Transverse colon (tissue), 4 donors: ENCODE measurements at places on chromosomes 7 and 10. TPM values are rescaled to one million over a fixed set of nuclear protein-coding genes. Genes with fewer than 3 reads are reported as not detected.
A peak's percentile ranks its signal among the peaks of the same experiment; 100 is the strongest.

- H3K27me3 ChIP-seq, result peaks cover 93% of the 10 kb centered on the region
- H3K4me3 ChIP-seq, result peak overlapping the region; percentile 52
- H3K4me1 ChIP-seq, result peaks cover 18% of the 10 kb centered on the region
- H3K36me3 ChIP-seq, result no peaks in the 10 kb centered on the region
- no peak overlapping the region for H3K27ac ChIP-seq
These were observed 701 bp upstream of the GBX1 start for GRCh38 chr7:151168003-151168786.

GRCh38 chr10:117830787-117831212, 215.9 kb downstream of the RAB11FIP2 start:
- no peak overlapping the region for H3K4me3 ChIP-seq
- H3K27me3 ChIP-seq, result no peaks in the 10 kb centered on the region
- H3K4me1 ChIP-seq, result no peaks in the 10 kb centered on the region
- H3K27ac ChIP-seq, result no peak overlapping the region
- no peaks in the 10 kb centered on the region for H3K36me3 ChIP-seq

GRCh38 chr7:37537439-37537838, 88.8 kb upstream of the ELMO1 start:
- H3K27ac ChIP-seq, result no peak overlapping the region
- DNase-seq, result no peak
- H3K4me1 ChIP-seq, result no peaks in the 10 kb centered on the region
- H3K27me3 ChIP-seq, result no peaks in the 10 kb centered on the region
- H3K4me3 ChIP-seq, result no peak overlapping the region

DNA sequence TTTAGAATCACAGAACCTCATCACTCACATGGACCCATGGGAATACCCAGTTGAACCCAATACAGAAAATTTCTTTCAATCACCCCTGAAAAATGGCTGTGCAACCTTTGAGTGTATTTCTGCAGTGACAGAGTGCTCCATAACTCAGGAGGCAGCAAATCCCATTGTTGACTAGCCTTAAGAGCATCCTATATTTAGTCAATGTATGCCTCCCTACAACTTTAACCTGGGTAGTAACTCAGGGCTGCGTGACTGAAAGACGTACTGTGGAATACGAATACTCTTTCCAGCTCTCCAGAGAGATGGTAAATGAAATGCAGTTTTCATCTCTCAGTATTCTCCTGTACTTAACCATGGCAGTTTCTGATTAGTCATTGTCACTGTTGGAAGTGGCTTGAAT, 573.0 kb upstream of the POM121L12 start:
- no peaks in the 10 kb centered on the region for H3K36me3 ChIP-seq
- no peak for DNase-seq
- H3K27ac ChIP-seq, result no peak overlapping the region
- H3K4me3 ChIP-seq, result no peak overlapping the region
- no peaks in the 10 kb centered on the region for H3K4me1 ChIP-seq
- no peaks in the 10 kb centered on the region for H3K27me3 ChIP-seq

- H3K4me3 ChIP-seq, result no peak overlapping the region
- no peaks in the 10 kb centered on the region for H3K27me3 ChIP-seq
- peak; percentile 85 for DNase-seq
- H3K36me3 ChIP-seq, result peaks cover 5% of the 10 kb centered on the region
- no peaks in the 10 kb centered on the region for H3K4me1 ChIP-seq
- no peak overlapping the region for H3K27ac ChIP-seq
These were observed 45.6 kb upstream of the LRRC4 start for GRCh38 chr7:128076796-128077271.

DNA sequence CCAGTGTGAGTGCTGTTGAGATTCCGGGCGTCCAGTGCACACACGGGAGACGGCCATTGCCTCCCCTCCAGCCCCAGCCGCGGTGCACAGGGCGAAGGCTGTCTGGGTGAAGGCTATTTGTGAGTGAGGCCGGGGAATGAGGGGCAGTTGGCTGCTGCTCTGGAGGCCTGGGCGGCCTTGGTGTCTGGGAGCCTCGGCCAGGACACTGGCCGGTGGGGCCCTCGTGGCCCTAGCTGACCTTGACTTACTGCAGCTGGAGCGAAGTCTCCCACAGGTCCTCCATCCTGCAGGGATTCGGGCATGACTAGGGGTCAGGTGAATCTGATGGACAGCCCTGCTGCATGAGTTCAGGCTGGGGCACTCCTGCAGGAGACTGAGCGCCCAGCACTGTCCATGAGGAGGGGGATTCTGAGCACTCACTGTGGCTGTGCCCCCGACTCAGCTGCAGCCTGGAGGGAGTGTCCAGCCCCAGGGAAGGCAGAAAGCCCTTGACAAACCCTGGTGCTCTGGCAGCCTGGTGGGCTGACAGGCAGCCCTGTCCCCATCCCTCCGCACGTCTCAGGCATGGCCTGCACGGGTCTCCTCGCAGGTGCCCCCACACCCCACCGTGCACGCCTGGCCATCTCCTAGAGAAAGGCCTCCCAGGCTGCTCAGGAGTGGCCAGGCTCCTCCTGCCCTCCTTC, 52.7 kb upstream of the FAM20C start:
- H3K36me3 ChIP-seq, result no peaks in the 10 kb centered on the region
- no peak for DNase-seq
- H3K27me3 ChIP-seq, result no peaks in the 10 kb centered on the region
- peaks cover 10% of the 10 kb centered on the region for H3K4me1 ChIP-seq
- H3K4me3 ChIP-seq, result no peak overlapping the region

The LSM5 gene
- total RNA-seq, result not detected

GRCh38 chr10:27258838-27259812, 18.5 kb upstream of the ACBD5 start:
- H3K27me3 ChIP-seq, result peaks cover 54% of the 10 kb centered on the region
- H3K4me1 ChIP-seq, result no peaks in the 10 kb centered on the region
- H3K27ac ChIP-seq, result no peak overlapping the region
- no peaks in the 10 kb centered on the region for H3K36me3 ChIP-seq
- peak overlapping the region; percentile 37 for H3K4me3 ChIP-seq

The SFXN2 gene
- total RNA-seq, result 2.1 TPM

GRCh38 chr10:102316421-102316820, 71.1 kb downstream of the GBF1 start:
- H3K4me1 ChIP-seq, result no peaks in the 10 kb centered on the region
- no peaks in the 10 kb centered on the region for H3K27me3 ChIP-seq
- H3K27ac ChIP-seq, result no peak overlapping the region
- no peak overlapping the region for H3K4me3 ChIP-seq

DNA sequence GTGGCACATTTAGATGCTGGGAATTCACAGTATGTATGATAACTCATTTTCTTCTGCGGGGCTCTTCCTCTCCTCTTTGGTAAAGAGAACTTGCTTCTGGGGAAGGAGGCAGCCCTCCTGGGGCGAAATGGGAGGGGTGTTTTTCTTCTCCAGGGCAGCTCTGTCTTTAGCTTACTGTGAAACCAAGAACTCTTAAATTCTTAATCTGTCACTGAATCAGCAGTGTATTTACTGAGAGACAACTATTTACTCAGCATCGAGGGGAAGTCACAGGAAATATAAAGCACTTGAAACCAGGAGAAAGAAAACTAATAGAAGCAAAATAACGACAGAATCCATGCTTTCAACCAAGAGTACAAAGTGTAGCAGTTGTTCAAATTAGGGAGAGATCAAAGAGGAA, 158.2 kb upstream of the AGK start:
- no peak for DNase-seq
- H3K27me3 ChIP-seq, result no peaks in the 10 kb centered on the region
- no peaks in the 10 kb centered on the region for H3K36me3 ChIP-seq
- no peak overlapping the region for H3K4me3 ChIP-seq
- H3K4me1 ChIP-seq, result no peaks in the 10 kb centered on the region
- no peak overlapping the region for H3K27ac ChIP-seq

DNA sequence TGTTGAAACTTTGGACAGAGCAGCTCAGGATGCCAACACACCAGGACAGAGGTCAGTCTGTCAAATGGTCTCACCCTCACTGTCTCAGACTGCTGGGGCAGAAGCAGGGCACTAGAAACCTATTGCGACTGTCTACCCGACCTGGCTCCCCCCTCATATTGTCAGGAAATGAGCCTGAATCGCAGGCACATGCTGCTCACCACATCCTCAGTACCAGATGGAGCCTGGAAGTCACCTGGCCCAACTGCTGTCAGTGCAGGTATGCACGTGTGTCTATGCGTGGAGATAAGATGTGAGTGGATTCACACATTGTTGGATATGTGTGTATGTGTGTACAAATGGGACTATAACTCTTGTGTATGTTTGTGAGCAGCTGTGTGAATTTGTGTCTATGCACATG, 3.2 kb upstream of the CDHR1 start:
- H3K4me3 ChIP-seq, result no peak overlapping the region
- H3K36me3 ChIP-seq, result no peaks in the 10 kb centered on the region
- peaks cover 26% of the 10 kb centered on the region for H3K27me3 ChIP-seq
- H3K27ac ChIP-seq, result no peak overlapping the region
- DNase-seq, result peak; percentile 6
- H3K4me1 ChIP-seq, result peaks cover 3% of the 10 kb centered on the region

GRCh38 chr10:10605551-10606081, 412.1 kb upstream of the CELF2 start:
- no peaks in the 10 kb centered on the region for H3K4me1 ChIP-seq
- H3K36me3 ChIP-seq, result no peaks in the 10 kb centered on the region
- H3K27me3 ChIP-seq, result no peaks in the 10 kb centered on the region
- DNase-seq, result peak; percentile 25
- no peak overlapping the region for H3K4me3 ChIP-seq

GRCh38 chr7:42627626-42628025, 284.2 kb downstream of the C7orf25 start:
- H3K27me3 ChIP-seq, result no peaks in the 10 kb centered on the region
- no peak overlapping the region for H3K27ac ChIP-seq
- no peak overlapping the region for H3K4me3 ChIP-seq
- no peak for DNase-seq
- no peaks in the 10 kb centered on the region for H3K36me3 ChIP-seq

The MYL10 gene
- not detected for total RNA-seq

The GRM8 gene
- total RNA-seq, result 4.9 TPM

The TSPAN13 gene
- 6.8 TPM for total RNA-seq

The MBL2 gene
- not detected for total RNA-seq

The CPN1 gene
- not detected for total RNA-seq

The GHITM gene
- total RNA-seq, result 272 TPM

The DNAH11 gene
- total RNA-seq, result under 0.01 TPM

GRCh38 chr7:41316410-41316809, 386.5 kb downstream of the INHBA start:
- peaks cover 5% of the 10 kb centered on the region for H3K4me1 ChIP-seq
- no peak overlapping the region for H3K27ac ChIP-seq
- H3K27me3 ChIP-seq, result no peaks in the 10 kb centered on the region
- DNase-seq, result peak; percentile 48

GRCh38 chr7:151520419-151521261, 945 bp upstream of the RHEB start:
- peaks cover 32% of the 10 kb centered on the region for H3K4me1 ChIP-seq
- H3K4me3 ChIP-seq, result peak overlapping the region; percentile 97
- DNase-seq, result peak; percentile 62
- H3K36me3 ChIP-seq, result no peaks in the 10 kb centered on the region
- H3K27me3 ChIP-seq, result no peaks in the 10 kb centered on the region

GRCh38 chr10:86868353-86868752, 89.1 kb downstream of the MMRN2 start:
- peaks cover 37% of the 10 kb centered on the region for H3K4me1 ChIP-seq
- no peak overlapping the region for H3K4me3 ChIP-seq
- H3K27me3 ChIP-seq, result no peaks in the 10 kb centered on the region
- no peaks in the 10 kb centered on the region for H3K36me3 ChIP-seq
- H3K27ac ChIP-seq, result no peak overlapping the region
- DNase-seq, result no peak

The PRSS2 gene
- not detected for total RNA-seq

The ENO4 gene
- total RNA-seq, result not detected

GRCh38 chr10:84605802-84606201, 277.4 kb downstream of the CCSER2 start:
- no peak overlapping the region for H3K27ac ChIP-seq
- no peaks in the 10 kb centered on the region for H3K36me3 ChIP-seq
- no peak overlapping the region for H3K4me3 ChIP-seq
- H3K4me1 ChIP-seq, result no peaks in the 10 kb centered on the region
- DNase-seq, result no peak
- no peaks in the 10 kb centered on the region for H3K27me3 ChIP-seq

DNA sequence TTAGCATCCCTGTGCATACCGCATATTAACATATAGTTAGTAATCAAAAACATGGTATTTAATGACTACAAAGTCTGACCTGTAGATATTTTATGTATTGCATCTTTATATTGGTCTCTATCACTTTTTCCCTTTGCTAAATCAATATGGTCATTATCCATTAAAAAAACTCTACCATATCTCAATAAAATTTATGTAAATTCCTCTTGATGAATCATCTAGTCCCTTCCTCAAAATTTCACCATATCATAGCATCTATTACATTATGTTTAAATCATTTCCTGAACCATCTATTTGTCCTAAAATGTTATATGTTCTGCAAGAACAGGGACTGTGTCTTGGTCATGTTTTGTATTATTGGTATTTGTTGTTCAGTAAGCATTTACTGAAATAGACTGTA, 7.7 kb upstream of the ING3 start:
- H3K27ac ChIP-seq, result no peak overlapping the region
- H3K4me1 ChIP-seq, result peaks cover 21% of the 10 kb centered on the region
- DNase-seq, result no peak
- no peaks in the 10 kb centered on the region for H3K36me3 ChIP-seq
- no peaks in the 10 kb centered on the region for H3K27me3 ChIP-seq

The NPY gene
- not detected for total RNA-seq

The WIPF3 gene
- 0.41 TPM for total RNA-seq

DNA sequence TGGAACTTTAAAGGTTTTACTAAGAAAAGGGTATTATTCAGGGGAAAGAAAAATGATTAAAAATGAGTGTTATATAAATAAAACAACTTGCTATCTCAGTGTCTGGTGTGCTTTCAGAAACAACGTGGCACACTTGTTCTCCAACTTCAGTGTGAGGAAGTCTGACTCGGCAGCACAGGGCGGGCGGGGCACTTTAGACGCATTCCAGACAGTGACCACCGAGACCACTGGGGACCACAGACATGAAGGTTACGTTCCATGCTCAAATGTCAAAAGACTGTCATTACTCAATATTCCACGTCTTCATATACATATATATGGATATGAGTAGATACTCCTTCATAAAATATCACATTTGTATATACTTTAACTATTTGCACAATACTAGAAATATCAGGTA, 87.0 kb downstream of the LARP4B start:
- no peak for DNase-seq
- no peaks in the 10 kb centered on the region for H3K36me3 ChIP-seq
- H3K27ac ChIP-seq, result no peak overlapping the region
- no peaks in the 10 kb centered on the region for H3K27me3 ChIP-seq

DNA sequence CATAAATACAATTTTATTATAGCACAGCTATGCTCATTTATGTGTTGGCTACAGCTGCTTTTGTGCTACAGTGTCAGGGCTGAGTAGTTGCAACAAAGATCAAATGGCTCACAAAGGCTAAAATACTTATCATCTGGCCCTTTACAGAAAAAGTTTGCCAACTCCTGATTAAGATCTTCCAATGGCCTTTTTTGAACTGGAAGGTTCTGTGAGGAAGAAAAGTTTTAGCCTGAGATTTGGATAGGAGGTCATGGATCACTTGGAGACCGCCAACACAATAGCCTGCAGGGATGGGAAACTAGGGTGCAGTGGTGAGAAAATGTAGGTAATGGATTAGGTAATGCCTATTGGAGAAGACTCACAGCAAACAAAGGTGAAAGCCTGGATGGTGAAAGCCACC, 169.8 kb downstream of the NOC3L start:
- no peak overlapping the region for H3K4me3 ChIP-seq
- peak overlapping the region; percentile 60 for H3K27ac ChIP-seq
- no peak for DNase-seq
- no peaks in the 10 kb centered on the region for H3K27me3 ChIP-seq
- H3K4me1 ChIP-seq, result no peaks in the 10 kb centered on the region
